ENCODE measurements at places on chromosomes 3 and 15.

DNA sequence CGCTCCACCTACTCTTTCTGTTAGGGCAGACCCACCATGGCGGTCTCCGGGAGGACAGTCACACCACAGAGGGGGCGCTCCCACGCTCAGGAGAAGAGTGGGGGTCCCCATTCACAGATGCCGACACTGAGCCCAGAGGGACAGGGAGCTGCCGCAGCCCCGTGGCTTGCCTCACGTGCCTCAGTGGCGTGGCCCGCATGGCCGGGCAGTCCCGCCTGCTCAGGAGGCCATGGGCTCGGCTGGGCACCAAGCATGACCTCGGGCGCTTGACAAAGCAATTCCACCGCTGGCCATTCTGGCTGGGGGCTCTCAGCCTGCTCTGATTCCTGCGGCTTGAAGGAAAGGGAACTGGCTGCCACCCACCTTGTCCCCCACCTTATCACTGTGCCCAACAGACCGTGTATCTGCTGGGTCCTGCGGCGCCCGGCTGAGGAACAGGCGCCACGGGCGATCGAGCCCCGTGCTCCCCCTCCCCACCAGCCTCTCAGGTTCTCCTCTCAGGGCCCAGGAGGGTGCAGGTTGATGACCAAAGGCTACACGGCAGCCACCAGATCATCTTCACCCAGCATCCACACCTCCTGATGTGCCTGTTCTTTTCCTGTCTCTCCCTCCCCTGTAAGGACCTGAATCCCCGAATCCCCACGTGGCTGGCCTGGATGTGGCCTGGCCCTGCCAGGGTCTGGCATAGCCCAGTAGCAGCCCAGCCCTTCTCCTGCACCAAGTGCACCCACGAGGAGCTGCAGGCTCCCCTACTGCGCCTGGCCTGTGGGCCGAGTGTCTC, 20.7 kb downstream of the CYFIP1 start:
- DNase-seq = no peak

GRCh38 chr3:14119651-14120050, 5.0 kb downstream of the CHCHD4 start:
- no peak for DNase-seq

DNA sequence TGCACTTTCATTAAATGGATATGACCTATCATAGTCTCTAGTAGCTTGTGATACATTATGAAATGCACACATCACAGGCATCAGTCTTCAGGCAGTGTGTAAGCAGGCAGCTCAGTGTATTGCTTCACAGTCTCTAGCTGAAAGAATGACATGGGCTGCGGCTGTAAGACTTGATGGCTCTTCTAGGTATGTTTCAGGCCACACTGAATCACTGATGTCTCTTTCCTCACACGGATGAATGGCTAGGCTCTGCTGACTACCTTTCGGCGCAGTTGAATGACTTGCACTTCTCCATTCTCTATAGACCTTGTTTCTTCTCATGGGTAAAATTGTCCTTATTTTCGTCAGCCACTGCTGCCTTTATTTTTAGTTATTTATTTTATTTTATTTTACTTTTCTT, 15.4 kb downstream of the APH1B start:
- no peak for DNase-seq

DNA sequence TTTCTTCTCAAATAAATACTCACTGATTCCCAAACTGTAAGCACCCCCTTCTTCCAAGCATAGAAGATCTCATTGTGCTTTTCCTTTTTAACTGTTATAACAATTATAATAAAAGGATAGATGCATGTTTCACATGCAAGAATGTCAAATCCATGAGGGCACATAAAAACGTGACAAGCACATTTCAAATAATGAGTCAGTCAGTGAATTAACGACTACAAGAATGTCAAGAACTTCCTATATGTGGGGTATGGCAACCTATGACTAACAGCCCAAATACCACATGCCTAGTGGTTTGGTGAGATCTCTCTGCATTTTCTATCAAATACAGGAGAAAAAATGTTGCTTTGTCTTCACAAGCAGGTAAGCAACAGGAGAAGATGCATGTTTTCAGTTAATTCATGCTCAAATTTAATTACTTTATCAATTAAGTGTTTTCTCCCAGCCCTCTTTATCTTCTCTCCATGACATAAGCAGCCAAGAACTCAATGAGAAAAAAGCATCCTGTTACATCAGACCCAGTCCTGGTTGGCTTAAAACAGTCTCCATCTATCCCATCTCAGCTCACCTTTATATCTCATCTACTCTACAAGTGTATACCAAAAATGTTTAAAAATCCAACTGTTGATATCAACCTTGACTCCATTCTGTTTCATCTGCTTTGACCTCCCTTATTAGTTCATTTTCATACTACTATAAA, 181.5 kb upstream of the LMCD1 start:
- no peak for DNase-seq

GRCh38 chr3:124293584-124293983, 301.7 kb upstream of the ROPN1 start:
- DNase-seq = no peak

- no peak for DNase-seq
Measured at GRCh38 chr15:29665444-29666003, 156.7 kb downstream of the TJP1 start.

DNA sequence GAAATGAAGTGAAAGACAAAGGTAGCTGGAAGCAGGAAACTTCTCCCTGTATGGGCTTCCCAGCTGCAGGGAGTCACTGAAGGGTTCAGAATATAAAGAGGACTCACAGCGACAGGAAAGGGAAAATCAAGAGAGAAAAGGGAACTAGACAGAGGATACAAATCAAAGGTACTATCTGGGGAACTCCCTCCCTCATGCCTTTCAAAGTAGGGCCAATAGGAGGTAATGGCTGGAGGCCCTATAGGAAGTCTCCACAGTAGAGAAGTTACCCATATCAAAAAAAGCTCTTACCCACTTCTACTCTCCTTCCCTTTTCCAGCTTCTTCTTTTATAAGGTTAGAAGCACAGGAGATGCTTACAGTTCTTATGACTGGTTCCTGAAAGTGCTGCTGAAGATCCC, 43.5 kb downstream of the FMN1 start:
- no peak for DNase-seq

- DNase-seq = no peak
Measured at GRCh38 chr3:13684350-13684749, 135.4 kb downstream of the FBLN2 start.

GRCh38 chr3:87691109-87691508, 367.7 kb downstream of the CGGBP1 start:
- no peak for DNase-seq

DNA sequence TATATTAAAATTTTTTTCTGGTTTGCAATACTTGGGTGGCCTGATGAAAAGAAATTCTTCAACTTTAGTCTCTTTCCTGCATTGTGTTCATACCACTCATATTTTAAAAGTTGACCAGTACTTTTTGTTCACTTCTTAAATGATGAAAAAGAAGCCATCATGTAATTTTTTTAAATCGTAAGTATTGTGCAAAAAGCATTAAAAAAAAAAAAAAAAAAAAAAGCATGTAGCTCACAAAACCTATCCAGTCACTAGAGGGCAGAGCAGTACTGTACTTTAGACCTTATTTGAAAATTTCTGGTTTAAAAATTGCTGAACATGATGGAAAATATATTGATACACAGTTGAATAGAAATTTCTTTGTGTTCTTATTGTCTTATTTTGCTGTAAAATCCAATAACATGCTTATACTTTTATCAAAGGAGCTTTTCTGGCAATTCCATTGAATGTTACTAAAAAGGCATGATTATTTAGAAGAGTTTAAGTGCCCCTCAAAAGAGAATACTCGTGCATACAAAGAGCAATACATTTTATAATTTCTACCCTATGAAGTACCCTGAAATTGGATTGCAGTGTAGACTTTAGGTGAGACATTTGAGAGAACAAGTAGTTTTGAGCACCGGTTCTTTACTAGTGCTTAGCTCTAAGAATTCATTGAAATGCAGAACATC, 137.7 kb downstream of the BBX start:
- DNase-seq = no peak

DNA sequence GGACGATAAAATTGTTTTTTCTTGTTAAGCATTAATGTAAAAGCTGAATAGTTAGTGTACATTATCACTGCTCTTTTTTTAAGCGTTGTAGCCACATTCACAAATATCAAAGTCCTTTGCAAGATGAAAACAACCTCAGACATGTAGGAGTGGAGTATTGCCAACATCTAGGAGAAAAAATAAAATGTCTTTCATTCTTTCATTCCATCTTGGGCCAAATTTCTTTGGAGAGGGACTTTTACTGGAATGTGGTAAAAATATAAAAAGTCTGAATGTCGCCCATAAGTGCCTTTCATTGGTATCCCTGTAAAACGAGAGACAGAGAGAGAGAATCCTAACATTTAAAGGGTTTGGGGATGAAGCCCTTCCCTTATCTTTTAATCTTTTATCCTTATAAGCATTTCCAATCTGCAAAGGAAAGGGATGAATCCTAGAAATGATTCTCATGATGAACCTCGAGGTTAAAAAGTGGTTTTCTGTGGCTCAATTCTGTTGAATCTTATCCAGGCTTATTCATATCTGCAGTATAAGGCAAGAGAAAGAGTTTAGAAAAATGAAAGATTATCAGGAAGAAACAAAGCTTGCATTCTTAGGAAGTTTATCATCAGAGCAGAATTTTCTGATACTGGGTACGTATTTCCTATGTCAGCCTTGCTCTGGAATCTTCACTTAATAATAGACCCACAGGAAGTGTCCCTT, 1031.7 kb downstream of the MCTP2 start:
- DNase-seq = no peak

- DNase-seq = no peak
Measured at GRCh38 chr3:71616571-71617021, 33.1 kb upstream of the FOXP1 start.

DNA sequence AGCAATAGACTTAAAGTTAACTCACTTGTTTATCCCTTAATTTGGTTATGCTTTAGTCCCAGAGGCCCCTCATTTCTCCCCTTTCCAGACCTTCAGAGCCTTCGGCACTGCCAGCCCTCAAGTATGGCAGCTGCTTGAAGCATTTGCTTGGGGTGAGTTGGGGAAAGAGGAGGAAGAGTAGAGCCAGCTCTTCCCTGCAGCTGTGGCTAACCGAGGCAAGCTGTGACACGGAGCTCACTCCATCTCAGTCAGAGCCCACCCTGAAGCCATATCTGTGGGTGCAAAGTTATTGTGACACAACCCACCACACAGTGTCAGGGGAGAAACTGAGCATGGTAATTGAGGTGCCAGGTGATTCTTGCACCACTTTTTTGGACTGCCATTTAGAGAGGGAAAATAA, 66.1 kb downstream of the FILIP1L start:
- DNase-seq = no peak

DNA sequence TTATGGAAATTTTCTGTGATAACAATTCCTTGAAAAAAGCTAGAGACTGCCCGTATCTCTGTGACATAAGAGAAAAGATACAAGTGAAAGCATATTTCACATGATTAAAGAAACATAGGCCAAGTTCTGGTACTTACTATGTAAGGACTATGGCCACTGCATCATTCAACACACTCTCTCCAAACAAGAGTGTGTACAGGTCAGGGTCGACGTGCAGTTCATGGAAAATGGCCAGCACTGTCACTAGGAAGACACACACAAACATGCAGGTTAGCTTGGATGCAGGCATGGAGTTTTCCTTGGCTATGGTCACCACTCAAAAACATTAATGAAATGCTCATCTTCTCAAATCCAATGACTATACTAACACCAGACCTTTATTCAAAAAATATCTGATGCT, 196.2 kb downstream of the SLC9A9 start:
- no peak for DNase-seq

GRCh38 chr3:49219132-49219531, 47.7 kb downstream of the KLHDC8B start:
- no peak for DNase-seq

DNA sequence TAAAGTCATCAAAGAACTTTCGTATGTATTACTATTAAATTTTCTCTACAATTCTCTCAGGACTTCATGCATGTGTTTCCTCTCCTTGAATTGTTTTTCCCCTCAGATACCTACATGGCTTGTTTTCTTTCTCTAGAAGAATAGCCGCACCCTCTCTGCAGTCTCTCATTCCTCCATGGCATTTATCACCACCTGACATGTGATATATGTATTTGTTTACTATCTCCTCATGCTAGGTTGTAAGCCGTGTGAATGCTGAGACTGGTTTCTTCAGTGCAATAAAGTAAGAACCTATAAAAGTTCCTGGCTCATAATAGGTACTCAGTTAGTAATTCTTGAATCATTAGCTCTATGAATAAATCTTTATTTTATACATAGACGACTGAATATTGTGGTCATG, 149.2 kb downstream of the CNTN4 start:
- no peak for DNase-seq
